ENCODE measurements at places on chromosomes 12 and 14. TPM values are rescaled to one million over a fixed set of nuclear protein-coding genes. Genes with fewer than 3 reads are reported as not detected.

Gene SLC25A21
- 0.24 TPM for polyA plus RNA-seq

DNA sequence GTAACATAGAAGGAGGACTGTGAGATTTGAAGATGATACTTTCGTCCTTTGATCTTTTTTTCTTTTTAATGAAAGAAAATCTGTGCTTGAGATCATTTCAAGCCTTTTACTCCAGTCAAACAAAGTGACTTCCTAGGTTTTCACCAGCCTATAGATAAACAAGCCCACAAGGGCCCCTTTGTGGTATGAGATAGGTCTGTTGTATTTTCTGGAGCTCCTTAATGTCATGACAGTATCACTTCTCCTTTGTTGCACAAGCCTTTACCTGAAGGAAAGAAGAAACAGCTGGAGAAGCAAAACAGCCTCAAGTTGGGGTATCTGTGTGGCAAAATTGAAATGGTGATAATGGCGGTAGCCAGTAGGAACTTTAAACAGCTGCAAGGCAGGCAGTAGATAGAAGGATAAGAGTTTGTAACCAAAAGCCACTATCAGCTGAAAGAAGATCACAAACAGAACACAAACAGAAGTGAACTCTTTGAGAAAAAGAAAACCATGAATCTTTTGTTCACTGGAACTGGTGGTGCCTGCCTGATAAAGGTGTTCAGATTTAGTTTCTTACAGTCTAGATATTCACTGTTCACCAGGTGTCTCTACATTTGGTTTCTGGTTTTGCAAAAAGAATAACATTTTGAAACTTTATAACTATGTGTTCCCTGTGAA, 96.8 kb downstream of the LGR5 start:
- DNase-seq = no peak

- DNase-seq = no peak
Measured at GRCh38 chr14:105069871-105070759, 4.9 kb upstream of the GPR132 start.

- no peak for DNase-seq
Measured at GRCh38 chr14:44846232-44846824, 115.4 kb downstream of the KLHL28 start.
